ENCODE measurements at places on chromosomes 2 and 18.

GRCh38 chr2:151238527-151239487 lies 22.9 kb downstream of the RBM43 start:
- no peak for DNase-seq

- no peak for DNase-seq
Measured at GRCh38 chr2:26778507-26778906, 7.3 kb upstream of the CENPA start.

- no peak for DNase-seq
Measured at GRCh38 chr2:234638966-234639365, 142.1 kb upstream of the ARL4C start.

GRCh38 chr2:240211096-240211495 lies 70.6 kb upstream of the OTOS start:
- no peak for DNase-seq

DNA sequence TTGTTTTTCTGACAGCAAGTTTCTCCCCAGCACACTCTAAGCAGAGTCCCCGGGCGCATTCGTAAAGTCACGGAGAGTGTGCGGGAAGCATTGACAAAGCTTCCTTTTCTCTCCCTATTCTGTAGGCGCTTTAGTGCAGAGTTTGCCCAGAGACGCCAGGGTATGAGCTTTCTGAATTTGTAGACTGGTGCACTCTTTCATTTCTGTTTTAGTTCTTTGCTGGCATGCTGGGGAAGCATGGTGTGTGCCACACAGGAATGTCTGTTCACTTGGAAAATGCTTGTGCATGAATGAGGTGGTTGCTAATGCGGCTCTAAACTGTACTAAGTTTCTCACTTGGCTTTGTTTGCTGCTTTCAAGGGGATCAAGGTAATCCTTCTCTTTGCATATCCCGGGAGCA lies 102.6 kb downstream of the RTN4 start:
- no peak for DNase-seq

DNA sequence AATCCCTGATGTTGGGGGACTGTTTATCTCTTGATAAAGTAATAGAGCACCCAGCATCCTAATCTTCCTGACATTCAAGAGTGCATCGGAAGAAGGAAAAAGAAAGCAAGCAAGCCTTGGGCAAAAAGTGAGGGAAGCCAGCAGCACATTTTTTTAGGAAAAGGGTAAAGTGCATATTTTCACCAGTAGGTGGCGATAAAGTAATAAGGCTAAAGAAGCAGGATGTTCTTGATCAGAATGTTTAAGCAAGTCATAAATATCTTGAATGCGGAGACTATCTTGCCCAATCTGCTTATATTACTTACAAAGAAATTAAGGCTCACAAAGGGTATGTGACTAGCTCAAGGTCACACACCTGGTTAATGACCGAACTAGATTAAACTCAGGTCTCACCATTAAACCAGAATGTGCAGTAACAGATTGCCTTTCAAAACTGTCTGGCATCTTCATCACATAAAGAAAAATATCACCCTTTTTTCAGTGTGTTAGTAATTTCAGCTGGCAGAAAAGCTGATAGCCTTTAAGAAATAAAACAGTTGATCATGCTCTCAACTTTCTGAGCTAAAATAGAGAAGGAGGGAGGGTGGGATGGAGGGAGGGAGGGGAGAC lies 83.8 kb downstream of the VIT start:
- no peak for DNase-seq

- peak; percentile 29 for DNase-seq
Measured at GRCh38 chr18:23131693-23132319, 3.5 kb upstream of the CABLES1 start.

- no peak for DNase-seq
Measured at GRCh38 chr2:126775300-126775985, 119.5 kb downstream of the GYPC start.

DNA sequence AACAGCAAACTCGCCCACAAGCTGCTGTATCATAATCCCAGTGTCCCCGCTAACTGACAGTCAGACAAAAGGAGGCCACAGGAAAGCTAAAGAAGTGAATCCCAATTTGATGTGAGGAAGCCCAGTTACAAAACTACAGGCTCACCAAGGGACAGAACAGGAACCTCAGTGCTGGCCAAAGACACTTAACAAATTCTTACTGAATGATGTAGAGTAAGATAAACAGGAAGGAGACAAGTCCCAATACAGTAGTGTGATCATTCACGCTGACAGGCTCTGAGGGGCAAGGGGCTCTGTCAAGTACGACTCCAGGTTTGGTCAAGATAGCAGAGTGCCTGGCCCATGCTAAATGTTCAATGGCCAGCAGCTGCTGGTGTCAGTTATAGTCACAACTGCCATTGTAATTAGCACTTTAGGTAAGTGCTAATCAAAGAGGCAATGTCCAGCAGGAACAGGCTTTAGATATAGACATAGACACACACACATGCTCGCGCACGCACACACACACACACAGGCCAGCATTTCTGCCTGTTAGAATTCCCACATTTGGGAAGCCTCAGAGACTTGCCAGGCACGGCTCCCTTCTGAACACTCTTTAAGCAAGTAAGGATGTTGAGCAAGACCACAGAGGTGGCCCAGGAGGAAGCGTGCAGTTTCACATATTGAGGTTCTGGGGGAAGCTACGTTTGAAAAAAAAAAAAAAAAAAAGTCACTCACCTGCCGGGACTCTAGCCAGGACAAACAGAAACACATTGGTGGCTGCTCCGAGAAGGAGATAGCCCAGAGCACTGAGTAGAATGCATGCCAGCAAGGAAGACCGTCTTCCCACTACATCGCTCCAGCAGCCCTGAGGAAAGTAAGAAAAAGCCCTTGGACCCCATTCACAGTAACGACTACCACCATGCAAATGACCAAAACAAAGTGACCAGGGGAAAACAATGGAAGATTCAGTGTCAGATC lies 35.4 kb upstream of the TMEM182 start:
- no peak for DNase-seq

DNA sequence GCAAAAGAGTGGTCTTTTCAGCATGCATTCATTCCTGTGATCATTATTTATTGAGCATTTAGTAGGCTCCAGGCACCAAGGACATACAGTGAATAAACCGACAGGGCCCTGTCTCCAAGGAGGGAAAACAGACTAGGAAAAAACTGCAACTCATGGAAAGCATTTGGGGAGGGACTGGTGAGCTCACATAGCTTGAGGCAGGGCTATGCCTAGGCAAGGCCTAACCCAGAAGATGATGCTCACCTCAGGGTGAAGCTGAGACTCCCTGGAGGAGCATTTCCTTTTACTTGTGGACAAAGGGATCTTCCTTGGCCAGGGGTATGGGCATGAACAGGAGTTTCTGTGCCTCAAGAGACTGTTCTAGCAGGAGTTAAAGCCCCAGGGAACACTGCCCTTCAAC lies 3.9 kb downstream of the CXCR1 start:
- no peak for DNase-seq

DNA sequence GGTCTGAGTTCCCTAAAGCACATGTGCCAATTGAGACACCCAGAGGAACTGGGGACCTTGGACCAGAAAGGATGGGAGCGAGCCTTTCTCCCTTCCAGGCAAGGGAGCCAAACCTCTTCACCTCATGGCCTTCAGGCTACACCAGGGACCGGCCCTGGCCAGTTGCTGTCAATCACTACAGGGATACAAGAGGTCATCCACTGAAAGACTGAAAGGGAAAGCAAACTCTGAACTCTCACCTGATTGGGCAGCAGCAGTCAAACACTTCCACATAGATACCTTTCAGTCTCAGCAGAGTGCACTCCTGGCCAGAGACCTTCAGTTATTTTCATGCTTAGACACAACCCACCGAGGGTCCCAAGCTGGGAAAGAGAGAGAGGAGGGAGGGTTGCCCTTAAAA lies 1956.0 kb upstream of the LRRTM1 start:
- no peak for DNase-seq

GRCh38 chr2:66443979-66444861 lies 9.3 kb downstream of the MEIS1 start:
- DNase-seq: no peak

DNA sequence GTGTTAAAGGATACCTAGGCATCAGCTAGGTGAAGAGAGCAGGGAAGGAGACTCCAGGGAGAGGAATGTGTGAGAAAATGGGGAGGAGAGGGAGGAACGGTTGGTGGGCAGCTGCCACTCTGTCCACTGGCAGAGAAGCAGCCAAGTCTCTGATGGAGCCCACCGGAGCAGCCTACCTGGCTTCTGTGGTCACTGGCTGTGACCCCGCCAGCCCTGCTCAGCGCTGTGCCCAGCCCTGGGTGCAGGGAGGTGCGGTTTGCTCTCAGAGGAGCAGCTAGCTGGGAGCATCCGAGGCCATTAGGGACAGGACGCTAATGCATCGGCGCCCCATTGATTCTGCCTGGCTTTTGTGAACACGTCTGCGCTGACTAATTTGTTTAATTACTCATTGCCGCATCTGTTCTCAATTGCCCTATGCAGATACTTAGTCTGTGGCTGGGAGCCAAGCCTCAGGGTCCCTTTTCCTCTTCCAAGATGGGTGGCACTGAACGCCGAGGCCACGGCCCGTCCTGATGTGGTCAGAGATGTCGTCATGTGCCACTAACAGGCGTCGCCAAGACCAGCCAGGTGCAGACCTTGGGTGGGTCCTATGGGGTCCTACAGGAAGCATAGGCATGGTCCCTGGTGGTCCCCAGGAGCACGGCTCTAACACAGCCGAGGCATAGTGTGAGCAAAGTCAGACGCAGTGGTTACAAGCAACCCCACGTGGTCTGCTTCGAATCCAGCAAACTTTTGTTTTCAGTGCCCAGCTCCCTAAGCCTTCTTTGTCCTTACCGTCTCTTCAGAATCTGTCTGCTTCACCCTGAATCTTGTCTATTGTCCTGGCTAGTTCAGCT lies 82.0 kb downstream of the RRM2 start:
- no peak for DNase-seq

DNA sequence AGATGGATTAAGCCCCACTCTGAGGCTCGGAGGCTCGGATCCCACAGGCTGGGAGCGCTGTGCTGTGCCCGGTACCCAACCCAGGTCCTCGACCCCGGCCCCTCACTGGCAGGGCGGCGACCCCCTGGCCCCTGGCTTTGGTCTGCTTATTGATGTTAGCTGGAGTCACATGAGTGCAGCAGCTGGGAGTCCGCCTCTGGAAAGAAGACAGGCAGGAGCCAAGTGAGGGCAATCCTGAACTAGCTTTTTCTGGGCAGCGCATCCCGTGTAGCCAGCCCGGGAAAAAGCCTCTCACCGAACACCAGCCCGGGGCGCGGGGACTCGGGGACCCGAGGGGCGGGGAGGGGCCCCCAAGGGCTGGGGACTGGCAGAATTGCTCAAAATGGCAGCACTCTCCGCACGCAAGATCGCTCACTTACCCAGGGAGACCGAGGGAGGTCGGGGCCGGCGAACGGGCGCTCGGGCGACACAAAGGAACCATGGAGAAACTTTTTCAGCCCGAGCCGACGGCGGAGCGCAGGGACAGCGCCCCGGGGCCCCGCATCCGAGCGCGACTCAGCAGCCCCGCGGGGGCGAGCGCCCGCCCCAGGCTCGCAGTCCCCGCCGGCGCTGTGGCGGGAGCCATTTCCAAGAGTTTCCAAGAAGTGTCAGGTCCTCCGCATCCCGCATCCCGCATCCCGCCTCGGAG lies 567 bp downstream of the TMEM200C start:
- DNase-seq: no peak

- no peak for DNase-seq
Measured at GRCh38 chr2:41994661-41995060, 53.2 kb upstream of the PKDCC start.

- no peak for DNase-seq
Measured at GRCh38 chr18:29383311-29384273, 1206.7 kb upstream of the CDH2 start.

DNA sequence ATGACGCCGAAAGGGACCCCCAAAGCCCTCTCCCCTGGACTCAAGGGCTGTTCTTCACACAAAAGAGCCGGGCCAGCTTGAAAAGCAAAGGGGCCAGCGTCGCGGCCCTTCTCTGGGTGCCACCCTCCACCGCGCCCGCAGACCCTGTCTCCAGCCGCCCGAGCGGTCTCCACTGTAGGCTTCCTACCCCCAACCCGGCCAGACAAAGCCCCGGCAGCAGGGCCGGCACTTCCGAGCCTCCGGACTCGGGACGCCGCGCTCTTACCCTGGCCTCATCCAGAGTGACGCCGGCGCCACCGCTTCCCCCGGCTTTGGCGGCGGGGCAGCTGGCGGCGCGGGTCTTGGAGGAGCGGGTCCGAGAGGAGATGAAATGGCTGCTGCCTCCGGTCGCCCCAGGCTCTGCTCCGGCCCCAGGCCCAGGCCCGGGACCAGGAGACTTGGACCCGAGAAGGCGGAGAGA lies 603 bp downstream of the ATAD2B start:
- DNase-seq: no peak

DNA sequence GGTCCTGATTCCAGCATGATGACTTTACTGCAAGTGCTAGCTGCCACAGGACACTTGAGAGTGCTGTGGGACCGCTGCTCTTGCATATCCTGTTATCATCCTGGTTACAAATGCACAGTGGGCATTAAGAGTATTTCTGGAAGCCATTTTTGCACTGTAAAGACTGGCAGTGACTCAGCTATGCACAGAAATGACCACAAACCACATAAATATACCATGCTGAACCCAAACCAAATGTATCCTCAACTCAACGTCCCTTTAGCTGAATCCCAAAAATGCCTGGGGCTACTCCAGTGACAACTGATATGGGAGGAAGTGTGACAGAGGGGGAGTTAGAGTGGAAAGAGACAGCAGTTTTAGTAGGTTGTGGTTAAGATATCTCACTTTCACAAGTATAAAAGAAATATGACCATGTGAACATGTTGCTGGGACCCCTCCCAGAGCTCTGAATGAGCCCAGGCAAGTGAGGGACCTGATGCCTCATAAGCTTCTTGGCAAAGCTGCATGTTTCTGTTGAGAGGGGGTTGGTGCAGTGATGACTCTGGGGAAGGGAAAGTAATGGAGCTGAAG lies 37.3 kb downstream of the RHBDD1 start:
- DNase-seq: peak; percentile 2

GRCh38 chr2:150705357-150705756 lies 217.9 kb upstream of the RND3 start:
- no peak for DNase-seq

DNA sequence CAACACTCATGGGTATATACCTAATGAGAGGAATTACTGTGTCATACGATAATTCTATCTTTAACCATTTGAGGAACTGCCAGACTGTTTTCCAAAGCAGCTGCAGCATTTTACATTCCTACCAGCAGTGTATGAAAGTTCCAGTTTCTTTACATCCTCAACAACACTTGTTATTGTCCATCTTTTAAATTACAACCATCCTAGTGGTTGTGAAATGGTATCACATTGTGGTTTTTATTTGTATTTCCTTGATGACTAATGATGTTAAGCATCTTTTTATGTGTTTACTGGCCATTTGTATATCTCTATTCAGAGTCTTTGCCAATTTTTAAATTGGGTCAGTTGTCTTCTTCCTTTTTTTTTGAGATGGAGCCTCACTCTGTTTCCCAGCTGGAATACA lies 4.0 kb upstream of the CKAP2L start:
- no peak for DNase-seq

- DNase-seq: no peak
Measured at GRCh38 chr2:121390082-121390692, 105.2 kb upstream of the TFCP2L1 start.
